ENCODE measurements at places on chromosomes 4 and X. TPM values are rescaled to one million over a fixed set of nuclear protein-coding genes. Genes with fewer than 3 reads are reported as not detected.
A peak's percentile ranks its signal among the peaks of the same experiment; 100 is the strongest.

Gene MAGEE2
- not detected for total RNA-seq

Gene RBPJ
- total RNA-seq: 262 TPM

Gene EOLA1
- 22.1 TPM for total RNA-seq

Gene AREG
- total RNA-seq: 0.36 TPM

Gene RBMXL3
- not detected for total RNA-seq

Gene PAGE2
- not detected for total RNA-seq

Gene RAI2
- 0.43 TPM for total RNA-seq

Gene WDR44
- 8.2 TPM for total RNA-seq

Gene APOO
- total RNA-seq: 32.8 TPM

Gene TRIM75
- total RNA-seq: not detected

Gene GNPDA2
- total RNA-seq: 15.8 TPM

Gene LIAS
- 23.2 TPM for total RNA-seq

Gene MAGEA1
- not detected for total RNA-seq

Gene MAB21L2
- total RNA-seq: not detected

Gene MGARP
- not detected for total RNA-seq

Gene JCHAIN
- total RNA-seq: not detected

DNA sequence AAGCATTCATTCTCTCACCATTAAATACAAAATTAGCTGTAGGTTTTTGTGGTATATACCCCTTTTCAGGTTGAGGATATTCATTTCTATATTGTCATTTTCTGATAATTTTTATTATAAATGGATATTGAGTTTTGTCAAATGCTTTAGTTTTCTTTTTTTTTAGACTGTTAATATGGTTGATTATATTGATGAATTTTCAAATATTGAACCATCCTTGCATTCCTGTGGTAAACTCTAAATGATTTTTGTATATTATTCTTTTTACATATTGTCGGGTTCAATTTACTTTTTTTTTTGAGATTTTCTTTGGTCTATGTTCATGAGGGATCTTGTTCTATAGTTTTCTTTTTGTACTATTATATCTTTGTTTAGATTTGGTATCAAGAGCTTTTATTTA lies 165.1 kb downstream of the GPAT3 start:
- no peaks in the 10 kb centered on the region for H3K4me1 ChIP-seq
- H3K4me3 ChIP-seq: no peak overlapping the region
- H3K36me3 ChIP-seq: no peaks in the 10 kb centered on the region
- H3K27ac ChIP-seq: no peak overlapping the region
- peaks cover 3% of the 10 kb centered on the region for H3K27me3 ChIP-seq
- no peak for DNase-seq

GRCh38 chr4:120723986-120724385 lies 198.5 kb downstream of the PRDM5 start:
- H3K36me3 ChIP-seq: no peaks in the 10 kb centered on the region
- no peak for DNase-seq
- H3K4me3 ChIP-seq: no peak overlapping the region

GRCh38 chr4:98822144-98822543 lies 106.8 kb downstream of the EIF4E start:
- no peak for DNase-seq
- H3K4me1 ChIP-seq: peaks cover 5% of the 10 kb centered on the region
- H3K4me3 ChIP-seq: no peak overlapping the region
- H3K27me3 ChIP-seq: no peaks in the 10 kb centered on the region

DNA sequence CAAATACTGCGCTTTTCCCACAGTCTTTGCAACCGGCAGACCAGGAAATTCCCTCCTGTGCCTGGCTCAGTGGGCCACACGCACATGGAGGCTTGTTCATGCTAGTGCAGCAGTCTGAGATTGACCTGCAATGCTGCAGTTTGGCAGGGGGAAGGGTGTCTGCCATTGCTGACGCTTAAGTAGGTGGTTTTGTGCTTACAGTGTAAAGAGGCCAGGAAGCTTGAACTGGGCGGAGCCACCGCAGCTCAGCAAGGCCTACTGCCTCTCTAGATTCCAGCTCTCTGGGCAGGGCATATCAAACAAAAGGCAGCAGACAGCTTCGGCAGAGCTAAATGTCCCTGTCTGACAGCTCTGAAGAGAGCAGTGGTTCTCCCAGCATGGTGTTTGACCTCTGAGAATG lies 390.5 kb upstream of the TECRL start:
- no peaks in the 10 kb centered on the region for H3K4me1 ChIP-seq
- H3K36me3 ChIP-seq: no peaks in the 10 kb centered on the region

DNA sequence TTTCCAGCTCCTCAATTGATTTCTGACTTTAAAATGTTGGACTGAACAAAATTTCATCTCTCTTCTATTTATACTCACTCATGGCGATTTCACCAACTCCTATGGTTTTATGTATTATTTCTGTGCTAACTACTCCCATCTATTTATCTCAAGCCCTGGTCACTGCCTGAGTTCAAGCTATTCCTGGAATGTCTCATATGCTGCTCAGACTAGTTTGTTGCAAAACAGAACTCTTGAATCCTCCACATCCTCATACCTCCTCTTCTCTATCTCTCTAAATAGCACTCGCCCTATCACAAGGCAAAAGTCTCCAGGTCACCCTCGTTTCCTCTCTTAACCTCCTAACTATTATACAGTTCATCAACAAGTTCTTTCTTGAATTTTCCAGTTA lies 19.0 kb upstream of the DDX60 start:
- no peak overlapping the region for H3K4me3 ChIP-seq
- H3K4me1 ChIP-seq: no peaks in the 10 kb centered on the region
- H3K36me3 ChIP-seq: no peaks in the 10 kb centered on the region
- H3K27me3 ChIP-seq: no peaks in the 10 kb centered on the region

- no peak overlapping the region for H3K4me3 ChIP-seq
- no peak overlapping the region for H3K27ac ChIP-seq
- no peak for DNase-seq
- no peaks in the 10 kb centered on the region for H3K27me3 ChIP-seq
Observed at GRCh38 chr4:84035568-84035967, 463.5 kb downstream of the NKX6-1 start.

DNA sequence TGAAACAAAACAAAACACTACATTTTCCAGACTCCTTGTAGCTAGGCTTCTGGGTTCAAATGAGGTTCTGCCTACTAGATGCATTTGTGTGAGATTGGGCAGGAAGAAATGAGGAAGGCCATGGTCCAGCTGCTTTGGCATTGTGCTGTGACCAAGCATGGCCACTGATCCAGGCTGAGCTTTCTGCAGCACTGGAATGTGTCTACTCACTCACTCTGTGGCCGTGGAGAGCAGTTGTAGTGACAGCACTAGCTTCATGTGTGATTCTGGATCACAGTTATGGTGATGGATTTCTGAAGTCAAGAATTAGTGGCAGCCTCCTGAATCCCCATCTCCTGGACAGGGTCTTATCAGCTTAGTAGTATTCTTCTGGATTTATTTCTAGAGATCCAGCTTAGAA lies 358.9 kb downstream of the GPAT3 start:
- no peak overlapping the region for H3K27ac ChIP-seq
- no peak overlapping the region for H3K4me3 ChIP-seq
- H3K36me3 ChIP-seq: no peaks in the 10 kb centered on the region
- H3K4me1 ChIP-seq: no peaks in the 10 kb centered on the region
- no peaks in the 10 kb centered on the region for H3K27me3 ChIP-seq

DNA sequence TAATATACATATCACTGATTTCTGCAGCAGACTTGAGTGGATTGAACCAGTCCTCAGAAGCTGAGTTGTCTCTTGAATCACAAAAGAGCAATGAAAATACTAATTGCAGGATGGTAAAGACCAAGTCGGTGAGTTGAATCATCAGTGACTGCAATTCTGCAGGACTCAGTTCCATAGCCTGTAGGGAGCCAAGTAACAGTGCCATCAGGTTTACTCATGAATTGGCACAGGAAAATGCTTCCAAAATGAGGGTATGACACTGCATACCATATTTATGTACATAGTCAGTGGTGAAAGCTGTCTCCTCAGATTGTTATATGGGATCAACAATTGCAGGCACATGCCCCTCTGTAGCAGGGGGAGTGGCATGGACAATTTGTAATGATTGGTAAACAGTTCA lies 192.8 kb downstream of the CCNG2 start:
- no peaks in the 10 kb centered on the region for H3K4me1 ChIP-seq

DNA sequence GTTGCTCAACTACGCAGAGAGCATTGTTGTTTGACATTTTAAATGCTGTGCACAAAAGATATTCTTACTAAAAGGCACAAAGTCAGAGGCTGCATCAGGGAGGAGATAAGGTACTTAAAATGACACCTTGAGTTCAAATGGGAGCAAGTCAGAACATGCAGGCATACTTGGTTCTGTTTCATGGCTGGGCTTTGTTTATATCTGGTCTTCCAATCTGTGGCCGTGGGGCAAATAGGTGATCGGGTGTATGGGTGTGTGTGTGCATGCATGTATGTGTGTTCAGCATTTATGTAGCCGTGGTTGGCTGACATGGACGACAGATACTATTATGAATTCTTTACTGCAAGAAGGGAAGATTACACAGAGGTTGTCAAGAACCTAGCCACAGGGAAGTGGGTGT lies 106.1 kb downstream of the RASL11B start:
- no peak overlapping the region for H3K27ac ChIP-seq
- H3K4me1 ChIP-seq: no peaks in the 10 kb centered on the region
- DNase-seq: no peak
- H3K36me3 ChIP-seq: peaks cover 10% of the 10 kb centered on the region
- H3K4me3 ChIP-seq: no peak overlapping the region

DNA sequence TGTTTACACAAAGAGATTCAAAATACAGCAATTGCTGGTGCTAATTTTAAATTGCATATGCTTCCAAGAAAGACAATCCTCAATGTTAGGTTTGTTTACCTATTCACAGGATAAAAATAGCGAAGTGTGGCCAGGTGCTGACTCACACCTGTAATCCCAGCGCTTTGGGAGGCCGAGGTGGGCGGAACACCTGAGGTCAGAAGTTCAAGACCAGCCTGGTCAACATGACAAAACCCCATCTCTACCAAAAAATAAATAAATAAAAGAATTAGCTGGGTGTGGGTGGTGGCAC lies 77.7 kb downstream of the OPHN1 start:
- H3K4me3 ChIP-seq: no peak overlapping the region
- H3K36me3 ChIP-seq: no peaks in the 10 kb centered on the region
- H3K4me1 ChIP-seq: no peaks in the 10 kb centered on the region
- H3K27ac ChIP-seq: no peak overlapping the region
- no peak for DNase-seq
- no peaks in the 10 kb centered on the region for H3K27me3 ChIP-seq

- H3K4me3 ChIP-seq: no peak overlapping the region
- H3K27me3 ChIP-seq: peaks cover 56% of the 10 kb centered on the region
- no peak overlapping the region for H3K27ac ChIP-seq
- DNase-seq: no peak
Observed at GRCh38 chrX:83508526-83509253, 600 bp downstream of the POU3F4 start.

GRCh38 chrX:100695991-100696390 lies 35.9 kb downstream of the SYTL4 start:
- no peak for DNase-seq
- no peaks in the 10 kb centered on the region for H3K4me1 ChIP-seq
- H3K27ac ChIP-seq: no peak overlapping the region
- no peak overlapping the region for H3K4me3 ChIP-seq
- peaks cover 13% of the 10 kb centered on the region for H3K27me3 ChIP-seq

- H3K36me3 ChIP-seq: peaks cover 26% of the 10 kb centered on the region
- H3K4me3 ChIP-seq: no peak overlapping the region
- H3K27me3 ChIP-seq: no peaks in the 10 kb centered on the region
- peaks cover 8% of the 10 kb centered on the region for H3K4me1 ChIP-seq
- DNase-seq: no peak
Observed at GRCh38 chr4:139416073-139416673, 37.7 kb upstream of the RAB33B start.

GRCh38 chr4:102869569-102870197 lies 891 bp downstream of the CISD2 start:
- peak overlapping the region; percentile 98 for H3K27ac ChIP-seq
- peak overlapping the region; percentile 98 for H3K4me3 ChIP-seq
- H3K36me3 ChIP-seq: peaks cover 29% of the 10 kb centered on the region
- H3K4me1 ChIP-seq: peaks cover 51% of the 10 kb centered on the region

DNA sequence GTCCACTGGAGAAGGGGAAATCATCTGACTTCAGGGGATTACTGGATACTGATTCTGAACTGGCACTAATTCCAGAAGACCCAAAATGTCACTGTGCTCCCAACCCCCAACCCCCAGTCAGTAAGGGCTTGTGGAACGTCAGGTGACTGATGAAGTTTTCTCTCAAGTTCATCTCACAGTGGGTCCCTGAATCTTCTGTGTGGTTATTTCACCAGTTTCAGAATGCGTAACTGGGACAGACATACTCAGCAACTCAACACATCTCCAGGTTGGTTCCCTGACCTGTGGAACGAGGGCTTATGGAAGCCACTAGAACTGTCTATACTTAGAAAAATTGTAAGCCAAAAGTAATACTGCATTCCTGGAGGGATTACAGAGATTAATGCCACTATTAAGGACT lies 45.3 kb downstream of the DDX60L start:
- peaks cover 33% of the 10 kb centered on the region for H3K36me3 ChIP-seq
- peaks cover 3% of the 10 kb centered on the region for H3K4me1 ChIP-seq
- no peak overlapping the region for H3K4me3 ChIP-seq
- no peak for DNase-seq
- H3K27me3 ChIP-seq: no peaks in the 10 kb centered on the region
- no peak overlapping the region for H3K27ac ChIP-seq

- no peak for DNase-seq
- H3K4me3 ChIP-seq: no peak overlapping the region
- no peak overlapping the region for H3K27ac ChIP-seq
- peaks cover 3% of the 10 kb centered on the region for H3K36me3 ChIP-seq
Observed at GRCh38 chr4:4225915-4226605, 669 bp downstream of the OTOP1 start.

GRCh38 chr4:180363815-180364214 lies 1879.4 kb upstream of the TENM3 start:
- no peak overlapping the region for H3K4me3 ChIP-seq
- no peak overlapping the region for H3K27ac ChIP-seq

GRCh38 chr4:30450474-30450873 lies 269.7 kb upstream of the PCDH7 start:
- H3K4me1 ChIP-seq: no peaks in the 10 kb centered on the region
- no peak for DNase-seq
- no peak overlapping the region for H3K27ac ChIP-seq
- H3K27me3 ChIP-seq: no peaks in the 10 kb centered on the region
- no peak overlapping the region for H3K4me3 ChIP-seq

GRCh38 chr4:80172203-80172602 lies 25.1 kb upstream of the PRDM8 start:
- peaks cover 55% of the 10 kb centered on the region for H3K4me1 ChIP-seq
- peak overlapping the region; percentile 35 for H3K4me3 ChIP-seq
- peak; percentile 37 for DNase-seq
- H3K36me3 ChIP-seq: no peaks in the 10 kb centered on the region

- no peaks in the 10 kb centered on the region for H3K27me3 ChIP-seq
- H3K27ac ChIP-seq: no peak overlapping the region
- no peaks in the 10 kb centered on the region for H3K36me3 ChIP-seq
Observed at GRCh38 chr4:100977746-100978397, 369.5 kb downstream of the PPP3CA start.

Data from activated CD4-positive, alpha-beta memory T cell treated with anti-CD3 and anti-CD28 coated beads for 36 hours (primary cell).